ENCODE measurements at places on chromosomes 13 and 19.

DNA sequence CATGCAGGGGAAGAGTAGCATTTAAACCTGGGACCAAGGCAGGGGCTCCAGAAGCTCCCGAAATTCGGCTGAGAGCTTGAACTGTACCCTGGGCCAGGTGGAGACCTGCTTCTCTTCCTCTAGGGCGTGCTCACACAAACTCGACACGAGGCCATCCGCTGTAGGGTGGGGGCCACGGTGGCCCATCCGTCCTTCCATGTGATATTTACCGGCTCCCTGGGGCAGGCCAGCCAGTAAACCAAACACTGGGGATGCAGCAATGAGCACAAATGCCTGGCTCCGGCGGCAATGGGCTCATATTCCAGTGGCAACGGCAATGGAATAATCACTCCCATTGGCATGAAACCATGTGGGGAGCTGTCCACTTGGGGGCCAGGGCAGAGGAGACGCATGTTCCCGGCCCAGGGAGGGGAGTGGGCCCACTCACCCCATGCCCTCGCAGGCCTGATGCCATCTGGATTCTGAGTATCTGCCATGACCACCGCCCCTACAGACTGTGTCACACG lies 10.8 kb downstream of the SH3GL1 start:
- DNase-seq = no peak

DNA sequence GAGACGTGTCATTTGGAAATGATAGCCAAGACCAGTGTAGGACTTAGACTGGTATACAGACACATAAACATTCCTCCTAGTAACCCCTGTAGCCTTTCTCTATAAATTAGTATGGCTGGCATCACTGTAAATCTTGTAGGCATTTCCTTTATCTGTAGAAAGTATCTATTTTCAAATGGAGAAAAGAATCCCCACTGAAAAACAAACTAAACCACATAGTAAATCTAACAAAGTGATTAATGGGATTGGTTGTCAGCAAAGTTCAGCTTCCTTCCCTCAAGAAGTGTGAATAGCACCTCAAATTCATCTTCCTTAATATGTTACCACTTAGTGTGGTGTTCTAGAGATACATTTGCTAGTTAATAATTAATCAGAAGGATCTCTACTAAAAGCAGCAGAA lies 119.4 kb upstream of the NBEA start:
- DNase-seq = no peak

DNA sequence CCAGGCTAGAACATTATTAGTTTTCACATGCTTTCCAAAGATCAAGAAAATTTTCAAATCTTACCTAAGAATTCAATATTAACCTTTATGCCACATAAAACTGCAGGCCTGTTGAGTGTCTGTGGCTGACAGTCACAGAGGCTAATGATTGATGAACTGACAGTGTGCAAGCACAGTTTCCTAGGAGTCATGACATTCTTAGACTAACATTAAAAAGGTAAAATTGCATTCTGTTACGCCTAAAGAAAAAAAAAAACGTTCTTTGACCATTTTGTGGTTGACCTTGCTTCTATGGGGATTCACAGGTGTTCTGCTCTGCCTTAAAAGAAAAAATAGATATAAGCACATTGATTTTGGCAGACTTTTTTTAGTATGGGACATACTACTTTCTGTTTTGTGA lies 1776.2 kb downstream of the PCDH9 start:
- no peak for DNase-seq

DNA sequence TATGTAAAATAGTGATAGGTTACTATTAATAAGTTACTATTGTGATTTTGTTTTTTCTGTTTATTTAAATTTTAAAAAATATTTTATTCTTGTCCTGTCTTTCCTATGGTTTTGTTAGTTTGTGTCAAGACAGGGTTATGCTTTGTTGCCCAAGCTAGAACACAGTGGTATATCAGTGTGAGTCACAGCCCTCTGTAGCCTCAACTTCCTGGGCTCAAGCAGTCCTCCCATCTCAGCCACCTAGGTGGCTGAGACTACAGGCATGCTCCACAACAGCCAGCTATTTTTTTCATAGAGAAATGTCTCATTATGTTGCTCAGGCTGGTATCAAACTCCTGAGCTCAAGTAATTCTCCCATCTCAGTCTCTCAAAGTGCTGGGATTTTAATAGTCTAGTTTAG lies 99.5 kb downstream of the ZNF675 start:
- DNase-seq = no peak

DNA sequence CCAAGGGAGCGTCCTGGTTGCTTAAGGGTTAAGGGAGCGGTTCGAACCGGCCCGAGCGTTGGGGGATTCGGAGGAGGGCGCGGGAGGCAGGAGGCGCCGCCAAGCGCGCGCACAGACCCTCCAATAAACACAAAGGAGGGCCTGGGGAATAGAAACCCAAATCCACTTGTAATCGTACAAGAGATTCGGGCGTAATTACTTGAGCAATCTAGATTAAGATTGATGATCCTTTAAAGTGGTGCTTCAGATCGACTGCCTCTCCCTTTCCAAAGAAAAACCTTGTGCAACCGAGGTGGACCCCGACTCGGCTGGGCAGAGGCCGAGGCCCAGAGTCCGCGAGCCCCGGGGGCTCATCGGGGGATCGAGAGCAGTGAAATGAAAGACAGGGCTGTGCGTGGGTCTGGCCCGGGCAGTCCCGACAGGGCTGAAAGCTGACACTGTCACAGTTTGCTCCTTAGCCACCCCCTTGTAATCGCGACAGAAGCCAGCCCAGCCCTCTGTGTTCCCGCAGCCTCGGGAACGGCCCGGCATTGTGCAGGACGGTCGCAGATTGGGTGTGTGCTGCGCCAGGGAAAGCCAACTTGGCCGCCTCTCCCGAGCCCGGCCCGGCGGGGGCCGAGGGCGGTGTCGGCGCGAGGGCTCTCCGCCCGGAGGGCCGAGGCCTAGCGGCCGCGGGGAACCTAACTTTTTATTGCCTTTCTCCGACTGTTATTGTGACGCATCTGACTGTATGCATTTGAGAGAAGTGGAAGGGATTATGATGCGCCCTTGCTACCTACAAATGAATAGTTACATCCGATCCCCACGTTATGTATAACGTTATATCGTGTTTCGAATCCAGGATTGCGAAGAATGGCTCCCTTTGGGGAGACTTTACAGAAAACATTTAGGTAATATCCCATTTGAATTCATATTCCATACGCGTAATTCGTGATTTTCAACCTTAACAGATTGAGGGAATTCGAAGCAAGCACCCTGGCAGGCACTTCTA lies 5.5 kb downstream of the MAB21L1 start:
- no peak for DNase-seq

DNA sequence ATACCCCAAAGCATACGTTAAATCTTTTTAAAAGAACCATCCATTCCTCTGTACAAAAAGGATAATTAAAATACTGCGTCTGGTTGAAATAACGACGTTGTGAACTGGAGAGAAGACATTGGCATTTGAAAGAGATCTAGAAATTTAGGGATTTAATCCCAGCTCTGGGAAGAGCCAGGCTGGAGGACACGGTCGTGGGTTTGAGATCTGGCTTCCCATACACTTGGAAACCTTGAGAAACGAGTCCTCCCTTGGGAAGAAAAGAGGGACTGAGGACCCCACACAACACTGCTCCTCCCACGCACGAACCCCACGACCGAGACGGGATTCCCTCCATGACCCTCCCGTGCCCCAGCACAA lies 625 bp downstream of the ZNF709 start:
- DNase-seq = no peak

DNA sequence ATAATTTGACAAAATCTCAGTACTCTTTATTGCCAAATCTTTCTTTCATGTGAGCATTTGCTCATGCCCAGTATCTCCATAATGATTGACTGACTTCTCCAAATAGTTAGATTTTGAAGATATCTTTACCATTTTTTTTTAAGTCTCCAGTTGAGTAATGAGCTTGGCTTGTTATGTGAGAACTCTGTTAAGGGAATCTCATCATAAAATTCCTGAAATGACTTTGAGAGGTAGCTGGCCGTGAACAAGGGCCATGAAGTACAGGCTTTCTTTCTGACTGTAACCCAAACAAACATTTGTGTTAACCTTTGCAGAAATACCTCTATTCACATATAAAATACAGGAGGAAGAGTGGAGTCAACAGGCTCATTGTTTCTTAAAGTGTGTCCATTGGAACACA lies 449.7 kb downstream of the IRS2 start:
- DNase-seq = no peak

GRCh38 chr19:29535214-29535831 lies 9.5 kb downstream of the VSTM2B start:
- DNase-seq = no peak

DNA sequence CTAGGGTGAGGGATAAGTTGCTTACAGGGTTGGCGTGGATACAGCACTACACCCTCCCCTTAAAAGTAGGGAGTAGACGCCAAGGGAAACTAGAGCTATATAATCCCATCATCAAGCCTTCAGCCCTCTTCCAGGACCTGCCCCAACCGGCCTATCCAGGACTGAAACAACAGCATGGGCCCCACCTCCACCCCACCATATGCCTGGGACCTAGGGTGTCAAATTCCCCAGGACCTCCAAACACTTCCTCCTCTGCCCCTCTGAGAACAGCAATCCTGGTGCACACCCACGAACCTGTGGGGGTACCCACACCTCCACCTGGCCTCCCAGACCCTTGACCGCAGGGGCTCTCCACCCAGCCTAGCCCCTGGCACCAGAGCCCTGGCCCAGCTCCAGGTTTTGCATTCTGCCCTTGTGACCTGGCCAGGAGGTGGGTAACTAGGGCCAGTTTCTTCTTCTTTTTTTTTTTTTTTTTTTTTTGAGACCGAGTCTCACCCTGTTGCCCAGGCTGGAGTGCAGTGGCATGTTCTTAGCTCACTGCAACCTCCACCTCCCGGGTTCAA lies 1.4 kb upstream of the CYP2F1 start:
- DNase-seq = no peak

- DNase-seq = no peak
Measured at GRCh38 chr13:22455036-22455435, 725.7 kb upstream of the SGCG start.

DNA sequence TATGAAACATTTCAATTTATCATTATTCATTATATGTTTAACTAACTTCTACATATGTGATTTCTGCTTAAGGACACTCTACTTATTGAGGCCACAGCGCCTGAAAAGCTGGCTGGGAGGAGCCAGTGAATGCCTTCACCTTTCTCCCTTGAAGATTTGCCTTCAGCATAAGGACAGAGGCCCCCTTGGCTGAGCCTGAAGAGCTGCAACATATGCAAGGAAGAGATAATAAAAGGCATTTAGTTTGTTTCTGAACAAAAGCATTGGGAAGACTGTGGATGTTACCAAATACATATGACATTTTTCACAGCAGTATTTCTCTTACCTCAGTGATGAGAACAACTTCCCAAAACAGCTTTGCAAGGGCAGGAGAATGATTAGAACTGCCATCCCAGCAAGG lies 92.1 kb downstream of the ABCC4 start:
- no peak for DNase-seq

DNA sequence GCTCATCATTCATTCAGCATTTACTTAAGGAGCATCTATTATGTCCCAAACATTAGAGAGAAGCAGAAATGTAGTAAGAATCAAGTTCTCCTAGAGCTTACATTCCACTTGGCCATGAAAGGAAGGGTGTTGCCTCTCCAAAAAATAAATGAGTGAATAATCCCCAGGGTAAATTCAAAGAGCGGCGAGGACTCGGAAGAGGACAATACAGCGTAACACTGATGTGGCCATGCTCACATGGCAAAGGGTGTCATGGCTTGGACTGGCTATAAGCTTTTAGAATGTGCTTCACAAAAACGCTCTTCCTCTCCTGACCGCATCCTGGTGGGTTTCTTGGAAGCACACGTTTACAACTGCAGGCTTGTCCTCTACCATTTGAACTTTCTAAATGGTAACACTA lies 290.2 kb downstream of the IRS2 start:
- DNase-seq = no peak

GRCh38 chr19:19115954-19116353 lies 22.3 kb downstream of the TMEM161A start:
- peak; percentile 26 for DNase-seq

GRCh38 chr13:41465241-41465847 lies 8.0 kb downstream of the RGCC start:
- peak; percentile 60 for DNase-seq

DNA sequence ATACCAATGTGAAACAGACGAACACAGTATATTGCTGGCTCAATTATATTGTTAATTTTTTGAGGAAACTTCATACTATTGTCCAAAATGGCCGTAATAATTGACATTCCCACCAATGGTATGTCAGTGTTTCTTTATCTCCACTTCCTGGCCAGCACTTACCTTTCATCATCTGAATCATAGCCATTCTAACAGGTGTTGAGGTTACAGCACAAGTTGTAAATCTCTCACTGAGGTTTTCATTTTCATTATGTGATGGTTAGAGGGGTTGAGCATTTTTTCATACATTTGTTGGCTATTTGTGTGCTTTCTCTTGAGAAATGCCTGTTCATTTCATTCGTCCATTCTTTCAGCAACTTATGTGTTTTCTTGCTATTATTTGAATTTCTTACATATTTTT lies 824.0 kb downstream of the UQCRFS1 start:
- no peak for DNase-seq

GRCh38 chr13:94569615-94570014 lies 26.3 kb downstream of the TGDS start:
- DNase-seq = no peak
